ENCODE measurements at places on chromosomes 4 and X.

- no peak for DNase-seq
These were observed 684.5 kb downstream of the GRID2 start for GRCh38 chr4:92988301-92988700.

DNA sequence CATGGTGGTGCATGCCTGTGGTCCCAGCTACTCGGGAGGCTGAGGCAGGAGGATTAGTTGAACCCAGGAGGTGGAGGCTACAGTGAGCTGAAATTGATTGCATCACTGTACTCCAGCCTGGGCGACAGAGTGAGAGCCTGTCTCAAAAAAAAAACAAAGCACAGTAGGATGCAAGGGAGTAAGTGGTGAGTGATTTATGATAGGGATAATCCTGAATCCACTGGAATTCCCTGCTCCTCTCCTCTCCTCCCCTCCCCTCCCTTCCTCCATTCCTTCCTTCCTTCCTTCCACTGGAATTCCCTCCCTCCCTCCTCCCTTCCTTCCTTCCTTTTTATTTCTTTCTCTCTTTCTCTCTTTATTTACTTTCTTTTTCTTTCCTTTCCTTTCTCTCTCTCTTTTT lies 40.9 kb upstream of the NKRF start:
- no peak for DNase-seq

DNA sequence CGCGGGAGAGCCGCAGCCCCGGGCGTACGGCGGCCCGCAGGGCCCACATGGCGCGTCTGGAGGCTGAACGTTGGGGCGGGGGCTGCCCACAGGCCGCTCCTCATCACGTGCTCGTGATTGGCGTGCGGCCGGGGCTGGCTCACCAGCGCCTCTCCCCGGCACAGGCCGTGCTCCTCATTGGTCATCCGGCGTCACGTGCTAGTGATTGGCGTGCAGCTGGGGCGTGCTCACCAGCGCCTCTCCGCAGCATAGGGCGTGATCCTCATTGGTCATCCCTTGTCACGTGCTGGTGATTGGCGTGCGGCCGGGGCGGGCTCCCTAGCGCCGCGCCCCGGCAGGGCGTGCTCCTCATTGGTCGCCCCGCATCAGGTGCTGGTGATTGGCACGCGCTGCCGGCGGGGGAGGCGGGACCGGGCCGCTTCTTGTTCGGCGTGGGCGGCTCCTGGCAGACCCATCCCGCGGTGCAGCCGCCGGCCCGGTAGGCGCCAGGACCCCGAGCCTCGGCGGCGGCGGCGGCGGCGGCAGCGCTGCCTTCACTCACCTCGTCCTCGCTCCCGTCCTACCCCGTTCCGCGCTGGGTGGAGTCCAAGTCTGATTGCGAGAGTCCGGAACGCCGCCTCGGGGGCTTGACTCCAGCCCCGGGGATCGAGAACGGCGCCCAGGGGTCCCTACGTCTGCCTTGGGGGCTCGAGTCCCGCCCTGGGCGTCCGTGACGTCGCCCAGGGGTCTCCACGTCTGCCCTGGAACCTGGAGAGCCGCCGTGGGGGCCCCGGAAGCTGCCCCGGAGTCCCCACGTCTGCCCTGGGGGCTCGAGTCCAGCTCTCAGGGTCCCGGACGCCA lies at the start of gene GTPBP6:
Gene GTPBP6, minus strand, starts transcription at position 58 of the 840 bp plus-strand sequence. Its CDS starts 9 bp downstream, at position 49.
- DNase-seq: peak; percentile 99

DNA sequence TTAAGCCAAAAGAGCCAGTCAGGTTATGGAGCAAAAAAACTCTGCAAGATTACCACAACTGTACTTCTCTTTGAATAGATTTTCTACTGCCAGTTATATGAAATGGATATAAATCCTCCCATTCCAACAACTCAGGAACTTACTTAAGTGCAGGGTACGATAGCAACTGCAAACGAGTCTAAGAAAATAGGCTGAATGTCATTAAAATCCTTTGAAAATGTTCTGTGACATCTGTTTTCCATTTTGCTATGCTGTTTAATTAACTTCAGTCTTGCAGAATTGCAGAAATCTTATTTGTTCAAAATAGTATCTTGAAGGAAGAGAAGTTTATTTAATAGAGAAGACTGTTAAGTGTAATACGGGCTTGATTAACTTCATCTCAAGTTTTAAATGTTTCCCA lies 243.8 kb downstream of the PALLD start:
- DNase-seq: no peak

- DNase-seq: no peak
These were observed 87.9 kb downstream of the IL1RAPL1 start for GRCh38 chrX:28675173-28675572.

DNA sequence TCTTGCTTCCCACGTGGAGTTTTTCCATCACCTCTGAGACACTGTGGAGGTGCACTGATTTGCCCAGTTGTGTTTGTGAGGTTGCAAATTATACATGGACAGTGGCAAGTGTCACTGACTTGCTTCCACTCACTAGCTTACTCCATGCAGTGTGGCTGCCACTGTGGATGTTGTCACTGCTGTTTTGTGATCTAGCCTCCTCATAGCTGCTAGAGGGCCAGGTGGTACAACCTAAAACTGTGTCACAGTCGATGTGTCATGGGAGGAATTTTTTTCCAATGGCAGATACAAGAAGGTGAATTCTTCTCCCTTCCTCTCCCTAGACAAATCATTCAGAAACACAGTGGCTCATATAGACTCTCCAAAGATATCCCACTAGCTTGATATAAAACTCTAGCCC lies 37.5 kb upstream of the TMPRSS11F start:
- no peak for DNase-seq
